Upper lobe of left lung (tissue), 6 donors: ENCODE measurements at places on chromosomes 1 and 21. TPM values are rescaled to one million over a fixed set of nuclear protein-coding genes. Genes with fewer than 3 reads are reported as not detected.
A peak's percentile ranks its signal among the peaks of the same experiment; 100 is the strongest.

DNA sequence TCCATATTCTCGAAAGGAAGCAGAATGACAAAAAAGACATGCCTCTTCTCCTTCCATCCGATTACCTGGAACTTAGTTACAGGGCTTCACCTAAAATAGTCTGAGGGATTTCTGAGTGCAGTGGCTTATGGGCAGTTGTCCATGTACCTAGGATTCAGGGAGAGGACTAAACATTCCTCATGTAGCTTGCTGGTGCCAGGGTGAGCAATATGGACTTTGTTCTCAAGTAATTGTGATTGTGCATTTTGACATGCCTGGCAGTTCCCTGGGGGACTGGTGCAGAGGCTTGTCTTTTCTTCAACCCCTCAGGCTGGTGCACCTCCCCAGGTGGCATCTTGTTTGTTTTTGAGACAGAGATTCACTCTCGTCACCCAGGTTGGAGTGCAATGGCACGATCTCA lies 6.1 kb upstream of the PSEN2 start:
- no peak for DNase-seq

DNA sequence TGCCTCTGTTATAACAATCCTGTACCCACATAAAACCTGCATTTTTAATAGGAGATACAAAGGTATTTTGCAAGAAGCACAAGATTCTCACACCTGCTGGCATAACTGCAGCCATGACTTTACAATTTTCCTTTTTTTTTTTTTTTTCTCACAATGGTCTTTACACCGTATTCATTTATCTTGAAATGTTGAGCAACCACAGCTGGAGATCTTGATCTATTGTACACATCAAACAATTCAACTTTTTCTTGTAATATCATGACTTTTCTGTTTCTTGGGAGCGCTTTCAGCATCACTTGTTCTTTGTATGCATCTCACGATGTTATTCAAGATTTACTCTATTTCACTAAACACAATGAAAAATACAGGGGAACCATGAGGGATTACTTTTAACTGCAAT lies 651.4 kb downstream of the KCNT2 start:
- DNase-seq, result no peak

DNA sequence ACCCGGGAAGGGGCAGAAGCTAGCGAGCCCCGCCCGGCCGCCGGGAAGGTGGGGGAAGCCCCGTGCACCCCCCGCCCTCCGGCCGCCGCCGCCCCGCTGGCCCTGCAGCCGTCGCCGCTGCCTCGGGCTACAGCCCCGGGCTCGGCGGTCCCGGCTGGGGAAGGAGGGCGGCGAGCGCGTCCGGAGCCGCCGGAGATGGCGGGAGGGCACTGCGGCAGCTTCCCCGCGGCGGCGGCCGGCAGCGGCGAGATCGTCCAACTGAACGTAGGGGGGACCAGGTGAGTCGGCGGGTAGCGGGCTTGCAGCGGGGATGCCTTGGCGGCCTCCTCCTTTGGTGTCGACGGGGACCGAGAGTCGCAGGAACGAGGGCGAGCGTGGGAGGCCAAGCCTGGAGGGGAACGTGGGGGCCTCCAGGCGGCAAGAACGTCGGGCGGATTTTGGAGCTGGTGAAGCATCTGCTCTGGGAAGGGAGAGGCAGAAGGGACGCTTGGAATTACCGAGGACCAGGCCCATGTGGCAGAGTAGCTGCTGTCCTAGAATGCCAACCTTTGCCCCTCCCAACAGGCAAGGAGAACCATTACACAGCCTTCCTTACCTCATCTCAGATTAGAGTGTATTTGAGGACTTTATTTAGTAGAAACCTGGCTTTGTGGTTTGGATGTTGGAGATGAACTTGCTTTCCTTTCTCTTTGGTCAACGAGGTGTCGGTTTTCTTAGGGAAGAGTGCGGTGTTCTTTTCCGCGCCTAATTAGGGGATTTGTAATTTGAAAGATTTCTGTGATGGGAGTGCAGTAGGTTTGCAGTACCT lies 591 bp downstream of the KCTD3 start:
- DNase-seq, result peak; percentile 27

- DNase-seq, result no peak
Measured at GRCh38 chr1:223543560-223543959, 121.9 kb downstream of the CAPN8 start.

GRCh38 chr1:3208819-3209200 lies 139.8 kb downstream of the PRDM16 start:
- DNase-seq, result no peak

DNA sequence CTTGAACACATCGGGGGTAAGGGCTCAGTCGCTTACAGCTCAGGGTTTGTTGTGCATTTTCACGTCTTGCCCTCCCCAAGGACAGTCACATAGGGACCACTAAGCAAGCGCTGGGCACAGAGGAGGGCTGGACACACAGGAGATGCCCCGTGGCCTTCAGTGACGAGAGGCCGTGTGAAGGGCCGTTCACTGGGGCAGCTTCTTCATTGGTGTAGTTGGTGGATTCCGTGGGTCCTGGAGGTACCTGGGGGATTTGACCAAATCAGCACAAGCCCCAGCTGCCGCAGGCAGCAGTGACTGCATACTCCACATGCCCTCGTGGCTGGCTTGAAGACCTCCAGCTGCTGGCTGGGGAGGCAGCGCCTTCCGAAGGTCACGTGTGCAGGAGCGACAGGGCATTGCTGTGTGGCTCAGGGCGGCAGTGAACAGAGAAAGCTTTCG lies 100.8 kb upstream of the C1orf174 start:
- no peak for DNase-seq

- peak; percentile 77 for DNase-seq
Measured at GRCh38 chr21:43343992-43344886, 82.7 kb downstream of the SIK1 start.

DNA sequence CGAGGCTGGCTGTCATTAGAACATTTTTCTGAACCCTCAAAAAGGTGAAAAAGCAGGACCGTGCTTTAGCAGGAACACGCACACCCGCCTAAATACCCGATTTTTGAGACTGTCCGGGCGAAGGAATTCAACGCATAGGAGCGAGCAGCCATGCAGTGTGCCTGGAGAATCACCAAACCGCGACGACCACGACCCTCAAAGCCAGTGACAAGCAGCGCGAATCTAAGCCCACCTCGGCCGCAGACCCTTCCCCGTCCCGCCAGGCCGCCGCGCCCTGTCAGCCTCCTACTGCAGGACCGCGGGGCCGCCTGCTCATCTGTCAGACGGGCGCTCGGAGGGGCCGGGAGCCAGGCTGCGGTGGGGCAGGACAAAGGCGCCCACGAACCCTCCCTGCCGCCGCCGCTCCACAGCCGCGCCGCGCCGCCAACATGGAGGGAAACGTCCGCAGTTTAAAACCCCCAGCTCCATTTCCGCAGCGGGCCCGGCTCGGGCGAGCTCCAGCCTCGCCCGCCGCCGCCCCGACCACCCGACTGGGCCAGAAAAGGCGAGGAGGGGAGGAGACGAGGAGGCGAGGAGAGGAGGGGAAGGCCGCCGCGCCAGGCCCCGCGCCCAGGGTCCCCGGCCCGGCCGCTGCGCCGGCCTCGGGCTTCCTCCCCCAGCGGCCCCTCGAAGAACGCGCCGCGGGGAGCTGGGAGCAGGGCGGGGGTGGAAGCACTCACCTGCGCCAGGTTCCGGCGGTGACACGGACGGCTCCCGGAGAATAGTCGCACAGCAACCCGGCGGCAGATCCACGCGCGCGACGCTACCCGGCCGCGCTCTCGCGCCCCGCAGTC lies at the start of gene LBR:
Gene LBR (minus strand): TSS at position 804 of the 833 bp plus-strand sequence. CDS start 3,963 bp downstream, outside the sequence.
- no peak for DNase-seq

DNA sequence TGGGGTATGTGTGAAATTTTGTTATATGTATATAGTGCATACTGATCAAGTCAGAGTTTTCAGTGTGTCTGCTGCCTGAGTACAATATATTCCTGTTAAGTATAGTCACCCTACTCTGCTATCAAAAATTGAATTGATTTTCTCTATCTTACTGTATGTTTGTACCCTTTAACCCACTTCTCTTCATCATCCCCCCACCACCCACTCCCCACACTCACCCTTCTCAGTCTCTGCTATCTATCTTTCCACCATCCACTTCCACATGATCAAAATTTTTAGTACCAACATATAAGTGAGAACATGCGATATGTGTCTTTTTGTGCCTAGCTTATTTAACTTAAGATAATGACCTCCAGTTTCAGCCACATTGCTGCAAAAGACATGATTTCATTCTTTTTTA lies 4.2 kb downstream of the LY9 start:
- DNase-seq, result no peak

GRCh38 chr1:200535605-200536004 lies 84.9 kb downstream of the KIF14 start:
- peak; percentile 22 for DNase-seq

GRCh38 chr1:240619906-240620621 lies 8.1 kb upstream of the GREM2 start:
- no peak for DNase-seq

DNA sequence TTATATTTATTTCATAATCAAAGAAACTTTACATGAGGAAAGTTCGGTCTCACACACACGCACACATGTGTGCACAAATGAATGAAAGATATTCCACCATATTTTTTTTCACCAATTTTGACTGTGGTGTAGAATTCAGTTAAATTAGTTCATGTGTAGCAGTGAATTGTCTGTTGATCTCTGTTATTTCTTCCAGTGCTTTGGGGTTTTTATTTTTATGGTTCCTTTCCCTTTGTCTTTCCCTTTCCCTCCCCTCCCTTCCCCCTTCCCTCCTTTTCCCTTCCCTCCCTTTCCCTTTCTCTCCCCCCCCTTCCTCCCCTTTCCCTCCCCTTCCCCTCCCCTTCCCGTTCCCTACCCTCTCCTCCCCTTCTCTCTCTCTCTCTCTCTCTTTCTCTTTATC lies 8.9 kb downstream of the RYR2 start:
- DNase-seq, result no peak

GRCh38 chr1:7387053-7387927 lies 383.8 kb upstream of the VAMP3 start:
- DNase-seq, result no peak

- no peak for DNase-seq
Measured at GRCh38 chr1:75334876-75335389, 200.7 kb downstream of the LHX8 start.

GRCh38 chr1:27605796-27606707 lies 2.1 kb upstream of the AHDC1 start:
- peak; percentile 52 for DNase-seq

GRCh38 chr1:117051224-117052064 lies 8.7 kb upstream of the TTF2 start:
- peak; percentile 33 for DNase-seq

GRCh38 chr1:41754540-41754939 lies 164.2 kb downstream of the HIVEP3 start:
- DNase-seq, result no peak

DNA sequence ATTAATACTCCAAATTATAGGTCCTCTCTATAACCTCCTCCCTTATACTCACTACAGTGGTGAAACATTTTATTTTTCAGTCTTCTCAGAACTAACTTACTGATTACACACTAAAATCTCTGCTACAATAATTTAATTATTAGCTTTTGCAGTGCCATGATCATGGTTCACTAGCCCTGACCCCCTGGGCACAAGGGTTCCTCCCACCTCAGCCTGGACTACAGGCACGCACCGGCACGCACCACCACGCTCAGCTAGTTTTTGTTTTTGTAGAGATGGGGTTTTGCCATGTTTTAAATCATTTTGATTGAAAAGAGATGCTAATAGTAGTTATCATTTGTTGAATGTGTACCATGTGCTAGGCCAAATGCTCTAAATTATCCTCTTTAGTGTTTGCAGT lies 6.3 kb downstream of the PATJ start:
- no peak for DNase-seq

DNA sequence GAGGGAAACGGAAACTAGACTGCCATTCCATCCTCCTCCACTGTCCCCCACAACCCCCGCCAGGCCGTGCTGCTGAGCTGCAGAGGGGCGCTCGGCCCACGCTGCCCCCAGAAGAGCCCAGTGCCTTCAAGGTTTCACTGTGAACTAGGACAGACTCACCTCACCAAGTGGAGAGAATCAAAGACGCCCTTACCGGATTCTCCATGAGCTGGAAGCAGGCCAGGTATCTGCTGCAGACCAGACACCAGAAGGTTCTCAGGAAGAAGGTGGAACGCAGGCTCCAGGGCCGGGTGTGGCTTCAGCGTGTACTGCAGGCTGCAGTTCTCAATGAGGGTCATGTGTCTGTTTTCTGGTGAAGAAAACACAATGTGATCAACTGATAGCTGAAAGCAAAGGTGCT lies 30.6 kb downstream of the NPHP4 start:
- no peak for DNase-seq

GRCh38 chr1:224430511-224431113 lies 4.0 kb downstream of the WDR26 start:
- DNase-seq, result no peak

- peak; percentile 84 for DNase-seq
Measured at GRCh38 chr1:154970631-154971340, at the start of gene SHC1. TSS of gene SHC1 (minus strand) at chr1:154970747. CDS start at chr1:154970526, 221 bp downstream.

DNA sequence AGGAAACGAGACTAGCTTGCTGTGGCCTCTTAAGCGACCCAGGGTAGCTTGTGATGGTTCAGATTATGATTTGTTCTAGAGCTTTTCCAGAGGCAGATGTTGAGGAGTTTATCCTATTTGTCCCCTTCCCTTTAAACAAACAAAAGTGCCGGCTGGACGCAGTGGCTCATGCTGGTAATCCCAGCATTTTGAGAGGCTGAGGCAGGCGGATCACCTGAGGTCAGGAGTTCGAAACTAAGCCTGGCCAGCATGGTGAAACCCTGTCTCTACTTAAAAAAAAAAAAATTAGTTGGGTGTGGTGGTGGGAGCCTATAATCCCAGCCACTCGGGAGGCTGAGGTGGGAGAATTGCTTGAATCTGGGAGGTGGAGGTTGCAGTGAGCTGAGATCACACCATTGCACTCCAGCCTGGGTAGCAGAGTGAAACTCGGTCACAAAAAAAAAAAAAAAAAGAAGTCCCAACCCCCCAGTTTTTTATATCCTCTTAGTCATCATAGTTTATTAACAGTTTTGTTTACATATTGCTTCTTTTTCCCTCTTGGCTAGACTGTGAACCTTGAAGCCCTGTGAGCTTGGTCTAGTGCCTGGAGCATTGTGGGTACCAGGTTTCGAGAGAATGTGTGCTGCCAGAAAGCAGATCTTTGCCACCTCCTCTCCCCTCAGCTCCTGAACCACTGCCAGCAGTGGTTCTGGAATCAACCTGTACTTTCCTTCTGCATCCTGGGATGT lies 29.8 kb downstream of the MAPKAPK2 start:
- no peak for DNase-seq

PRRX1 gene
- total RNA-seq, result 6.1 TPM

ZBED6 gene
- total RNA-seq, result 23.5 TPM

ARHGEF16 gene
- 28.3 TPM for total RNA-seq

NLRP3 gene
- 6.8 TPM for total RNA-seq

TAS1R3 gene
- total RNA-seq, result 1.0 TPM

CCDC27 gene
- not detected for total RNA-seq

MYOM3 gene
- total RNA-seq, result 0.11 TPM

EPHA8 gene
- not detected for total RNA-seq
